ENCODE measurements at places on chromosomes 3 and 15.

GRCh38 chr3:37825744-37826400 is 35.8 kb upstream of the CTDSPL start:
- no peak for DNase-seq

- DNase-seq = no peak
Observed at GRCh38 chr3:20698896-20699295, 512.9 kb upstream of the SGO1 start.

DNA sequence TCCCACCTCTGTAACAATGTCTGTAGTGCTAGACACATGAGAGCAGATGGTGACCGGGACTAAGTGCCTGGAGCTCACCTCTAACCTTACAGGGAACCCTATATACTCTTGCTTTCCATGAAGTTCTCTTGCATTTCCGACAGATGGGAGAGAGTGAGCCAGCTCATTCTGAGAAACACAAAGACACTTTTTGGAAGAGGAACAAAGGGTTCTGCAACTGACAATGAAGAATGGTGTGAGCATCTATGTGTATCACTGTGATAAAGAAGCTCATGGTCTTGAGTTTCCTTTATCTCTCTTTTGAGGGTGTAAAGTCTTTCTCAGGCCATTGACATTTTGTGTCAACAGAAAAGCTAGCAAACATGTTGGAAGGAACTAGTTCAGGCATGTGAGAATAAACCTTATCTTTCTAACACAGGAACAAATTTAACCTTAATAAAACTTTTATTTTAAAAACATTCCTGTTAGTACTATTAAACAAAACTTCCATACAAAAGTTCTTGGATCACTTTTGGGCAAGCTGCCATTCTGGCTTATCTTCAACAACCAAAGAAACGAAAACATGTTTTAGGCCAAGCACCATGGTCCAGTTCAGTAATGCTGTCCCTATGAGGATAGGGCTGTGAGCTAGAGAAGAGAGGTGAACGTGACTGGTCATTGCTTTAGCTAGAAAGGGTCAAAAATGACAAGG is 142.7 kb downstream of the THRB start:
- no peak for DNase-seq

GRCh38 chr3:188315553-188315952 is 161.6 kb downstream of the LPP start:
- no peak for DNase-seq

DNA sequence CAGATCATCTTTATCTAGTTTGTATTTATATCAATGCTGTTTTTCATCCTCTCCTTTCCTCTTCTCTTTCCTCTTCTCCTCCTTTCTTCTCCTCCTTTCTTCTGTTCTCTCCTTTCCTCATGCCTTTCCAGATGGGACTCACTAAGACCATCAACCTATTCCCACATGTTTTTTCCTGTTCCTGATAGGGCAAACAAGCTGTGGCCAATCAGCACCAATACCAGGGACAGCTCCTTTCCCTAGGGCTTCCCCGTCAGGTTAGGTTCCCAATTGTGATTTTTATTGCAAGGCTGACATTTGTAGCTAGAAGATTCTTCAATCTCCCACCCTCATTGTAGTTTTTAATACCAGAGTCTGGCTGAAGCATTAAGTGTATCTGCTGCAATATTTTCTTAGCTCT is 76.3 kb upstream of the COL8A1 start:
- no peak for DNase-seq

DNA sequence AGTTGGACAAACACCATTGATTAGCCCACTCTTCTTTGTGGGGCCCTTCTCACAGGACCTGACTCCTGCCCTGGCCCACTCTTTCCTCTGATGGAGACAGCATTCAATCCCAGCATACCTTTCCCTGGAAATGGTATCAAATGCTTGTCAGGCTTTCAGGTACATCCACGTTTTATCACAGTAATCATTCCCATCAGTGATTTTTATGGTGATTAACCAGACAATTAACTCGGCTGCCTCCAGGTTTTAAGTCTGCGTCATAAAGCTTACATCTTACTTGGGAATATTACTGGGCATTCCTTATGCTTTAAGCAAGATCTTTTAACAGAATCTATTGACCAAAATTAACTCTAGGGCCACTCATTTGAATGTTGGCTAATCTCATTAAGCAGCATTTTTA is 33.4 kb downstream of the LRRK1 start:
- DNase-seq = no peak

DNA sequence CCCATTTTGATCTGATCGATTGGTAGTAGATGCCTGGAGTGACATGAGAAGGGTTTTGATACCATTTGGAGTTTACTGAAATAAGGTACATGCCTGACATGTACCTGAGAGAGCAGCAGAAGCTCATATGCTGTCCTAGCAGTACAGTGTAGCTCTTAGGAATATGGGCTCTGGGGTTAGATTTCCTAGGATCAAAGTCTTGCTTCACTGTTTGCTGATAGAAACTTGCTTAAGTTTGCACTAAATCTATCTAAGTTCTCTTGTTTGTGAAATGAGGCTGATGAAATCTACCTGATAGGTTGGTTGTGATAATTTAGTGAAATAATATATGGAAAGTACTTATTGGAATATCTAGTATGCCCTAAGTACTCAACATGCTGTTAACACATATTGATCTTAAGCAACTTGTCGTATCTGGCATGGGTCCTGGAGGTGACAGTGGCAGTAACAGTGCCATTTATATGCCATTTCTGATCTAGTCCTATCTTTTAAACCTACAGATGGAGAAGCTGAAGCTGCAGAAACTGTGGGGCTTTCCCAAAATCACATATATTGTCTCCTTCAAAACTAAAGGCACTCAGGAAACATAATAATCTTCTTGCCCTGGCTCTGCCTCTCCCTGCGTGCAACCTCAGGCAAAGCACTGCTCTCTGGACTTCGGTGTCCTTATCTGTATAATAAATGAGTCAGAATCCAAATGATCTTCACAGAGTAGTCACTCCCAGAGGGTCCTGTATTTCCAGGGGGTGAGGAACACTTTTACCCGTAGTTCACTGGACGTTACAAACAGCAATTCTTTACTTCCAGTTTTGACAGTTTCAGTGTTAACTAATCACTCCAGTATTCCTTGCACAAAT is 223.6 kb upstream of the SETMAR start:
- DNase-seq = no peak

DNA sequence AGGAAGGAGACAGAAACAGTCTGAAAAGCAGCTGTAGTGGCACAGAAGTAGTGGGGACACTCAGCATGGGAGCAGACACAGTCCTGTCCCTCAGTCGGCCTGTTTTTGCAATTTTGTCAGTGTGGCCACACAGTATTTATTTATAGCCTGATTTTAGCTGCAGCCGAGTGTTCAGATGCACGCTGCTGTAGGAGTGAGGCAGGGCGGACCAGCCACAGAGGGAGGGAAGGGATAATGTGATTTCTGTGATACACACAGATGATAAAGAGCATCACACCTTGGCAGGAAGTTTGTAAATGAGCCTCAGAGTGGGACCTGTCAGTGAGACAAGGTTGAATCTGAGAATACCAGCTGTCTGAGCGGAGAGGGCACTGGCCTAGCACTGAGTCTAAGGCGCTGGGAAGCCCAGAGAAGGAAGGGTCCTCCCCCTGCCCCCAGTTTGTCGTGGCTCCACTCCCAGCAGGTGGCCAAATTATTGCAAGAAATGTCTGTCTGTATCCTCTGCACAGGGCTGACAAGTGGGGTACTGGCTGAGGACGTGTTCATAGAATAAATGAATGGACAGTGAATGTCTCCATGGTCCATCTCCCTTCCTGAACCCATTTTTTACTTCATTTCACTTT is 3.8 kb downstream of the PSTPIP1 start:
- no peak for DNase-seq

GRCh38 chr3:170425491-170426239 is 7.0 kb downstream of the CLDN11 start:
- DNase-seq = no peak

- DNase-seq = no peak
Observed at GRCh38 chr3:139811331-139811730, 123.7 kb upstream of the CLSTN2 start.

DNA sequence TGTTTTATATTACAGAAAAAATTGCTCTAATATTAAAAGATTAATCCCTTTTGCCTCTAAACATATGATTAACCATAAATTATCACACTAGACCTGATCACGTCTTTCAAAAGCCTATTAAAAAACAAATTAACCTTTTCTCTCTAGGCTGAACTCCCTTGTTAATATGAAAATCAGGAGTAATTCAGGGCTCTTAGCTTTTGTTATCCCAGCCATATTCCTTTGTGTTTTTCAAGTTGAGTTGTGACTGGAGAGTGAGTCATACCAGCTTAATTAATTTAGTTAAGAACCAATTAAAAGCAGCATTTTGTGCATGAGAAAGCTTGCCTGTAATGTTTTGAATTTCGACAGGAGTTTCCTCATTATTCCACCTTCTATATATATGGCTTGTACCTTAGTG is 385.8 kb downstream of the VGLL3 start:
- DNase-seq = no peak

- no peak for DNase-seq
Observed at GRCh38 chr3:55185380-55185779, 257.5 kb upstream of the LRTM1 start.

- no peak for DNase-seq
Observed at GRCh38 chr15:70427167-70428120, 329.7 kb upstream of the TLE3 start.

DNA sequence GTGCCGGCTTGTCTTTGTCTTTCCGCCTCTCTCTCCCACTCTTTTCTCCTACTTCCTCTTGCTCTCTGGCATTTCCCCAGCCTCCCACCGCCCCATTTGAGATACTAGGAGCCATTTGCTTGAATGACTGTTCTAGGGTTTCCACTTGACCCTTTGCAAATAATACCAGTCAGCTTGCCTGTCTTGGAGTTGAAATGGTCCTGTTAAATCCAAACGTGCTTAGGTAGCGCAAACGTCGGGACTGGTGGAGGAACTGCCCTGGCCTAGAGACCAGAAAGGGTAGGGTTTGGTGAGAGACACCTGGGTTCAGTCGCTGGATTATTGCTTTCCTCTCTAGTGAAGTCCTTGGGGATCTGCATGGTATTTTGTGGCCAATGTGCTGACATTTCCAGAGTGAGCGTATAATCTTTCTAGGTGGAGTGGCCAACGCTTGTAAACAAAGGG is 10.6 kb downstream of the ZIC1 start:
- no peak for DNase-seq

DNA sequence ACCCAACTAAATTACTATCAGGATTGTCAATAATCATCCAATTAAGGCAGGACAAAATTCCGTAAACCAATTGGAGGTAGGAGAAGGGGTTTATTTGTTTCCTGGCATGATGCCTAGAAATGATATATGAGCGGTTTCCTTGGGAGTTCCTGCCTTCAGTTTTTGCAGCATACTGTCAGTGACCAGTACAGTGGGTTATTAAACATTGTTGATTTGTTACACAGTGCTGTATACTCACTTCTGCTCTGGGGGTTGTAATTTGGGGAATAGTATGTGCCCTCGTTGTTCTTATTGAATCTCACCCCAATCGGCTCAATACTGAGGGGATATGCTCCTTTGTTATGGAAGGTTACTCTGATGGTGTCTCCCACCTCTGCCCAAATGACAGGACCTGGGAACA is 22.2 kb downstream of the CP start:
- no peak for DNase-seq

DNA sequence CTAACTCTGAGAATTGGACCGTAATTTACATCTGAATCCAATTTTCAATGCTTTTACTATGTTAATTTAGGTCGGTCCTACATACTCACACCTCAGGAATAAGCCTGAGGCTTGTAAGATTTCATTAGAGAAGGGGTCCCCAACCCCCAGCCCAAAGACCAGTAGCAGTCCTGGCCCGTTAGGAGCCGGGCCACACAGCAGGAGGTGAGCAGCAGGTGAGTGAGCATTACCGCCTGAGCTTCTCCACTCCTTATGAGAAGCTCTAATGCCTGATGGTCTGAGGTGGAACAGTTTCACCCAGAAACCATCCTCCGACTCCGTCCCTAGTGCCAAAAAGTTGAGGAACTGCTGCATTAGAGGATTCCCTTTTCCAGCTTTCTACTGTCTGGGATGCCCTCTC is 757.3 kb downstream of the SI start:
- no peak for DNase-seq

DNA sequence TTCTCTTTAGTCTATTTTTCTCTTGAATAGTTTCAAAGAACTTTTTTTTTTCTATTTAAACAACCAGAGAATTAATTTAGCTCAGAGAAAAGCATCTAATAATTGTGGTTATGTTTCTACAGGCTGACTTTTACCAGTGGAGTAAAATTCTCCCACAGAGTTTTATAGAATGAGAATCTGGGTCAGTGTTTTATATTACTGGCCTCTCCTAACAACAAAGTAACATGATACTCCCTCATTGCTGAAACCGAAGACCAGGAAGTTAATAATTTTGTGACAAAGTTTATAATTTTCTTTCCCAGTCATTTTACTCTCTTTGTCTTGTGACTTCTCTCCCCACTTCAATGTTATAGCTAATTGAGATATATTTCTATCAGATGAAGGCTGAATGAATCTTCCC is 946.9 kb downstream of the EPHA3 start:
- DNase-seq = no peak

GRCh38 chr3:41688595-41689380 is 273.1 kb downstream of the ULK4 start:
- no peak for DNase-seq

- no peak for DNase-seq
Observed at GRCh38 chr3:128408693-128409623, 57.7 kb downstream of the DNAJB8 start.

- no peak for DNase-seq
Observed at GRCh38 chr15:63044077-63044644, 1.6 kb downstream of the TPM1 start.

DNA sequence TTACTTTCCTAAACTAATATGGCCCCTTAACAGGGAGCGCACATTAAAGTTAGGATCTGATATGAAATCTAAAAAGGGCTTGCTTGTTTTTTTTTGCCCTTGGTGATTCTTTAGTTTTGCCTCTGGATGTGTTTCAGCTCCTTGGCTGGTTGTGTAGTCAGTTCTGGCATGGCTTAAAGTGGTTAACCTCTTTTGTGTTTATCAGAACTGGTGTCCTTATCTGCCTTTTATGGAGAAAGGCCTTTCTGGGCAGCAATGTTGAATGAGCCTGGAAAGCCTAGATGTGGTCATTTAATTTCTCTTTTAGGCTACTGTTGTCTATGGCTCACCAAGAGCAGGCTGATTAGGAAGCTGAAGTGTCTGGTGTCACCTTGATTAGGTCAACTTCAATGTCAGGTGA is 254.5 kb upstream of the ROPN1 start:
- DNase-seq = no peak

DNA sequence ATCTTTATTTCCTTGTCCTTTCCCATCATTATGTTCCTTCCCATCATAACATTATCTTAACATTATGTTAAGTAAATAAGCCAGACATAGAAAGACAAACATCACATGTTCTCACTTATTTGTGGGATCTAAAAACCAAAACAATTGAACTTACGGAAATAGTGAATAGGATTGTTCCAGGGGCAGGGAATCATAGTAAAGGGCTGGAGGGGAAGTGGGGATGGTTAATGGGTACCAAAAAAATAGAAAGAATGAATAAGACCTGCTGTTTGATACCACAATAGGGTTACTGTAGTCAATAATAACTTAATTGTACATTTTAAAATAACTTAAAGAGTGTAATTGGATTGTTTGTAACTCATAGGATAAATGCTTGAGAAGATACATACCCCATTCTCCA is 36.7 kb upstream of the MBNL1 start:
- DNase-seq = no peak

Data from activated CD4-positive, alpha-beta T cell treated with anti-CD3 and anti-CD28 coated beads for 1 hour (primary cell).